ENCODE measurements at places on chromosomes 4 and X.

DNA sequence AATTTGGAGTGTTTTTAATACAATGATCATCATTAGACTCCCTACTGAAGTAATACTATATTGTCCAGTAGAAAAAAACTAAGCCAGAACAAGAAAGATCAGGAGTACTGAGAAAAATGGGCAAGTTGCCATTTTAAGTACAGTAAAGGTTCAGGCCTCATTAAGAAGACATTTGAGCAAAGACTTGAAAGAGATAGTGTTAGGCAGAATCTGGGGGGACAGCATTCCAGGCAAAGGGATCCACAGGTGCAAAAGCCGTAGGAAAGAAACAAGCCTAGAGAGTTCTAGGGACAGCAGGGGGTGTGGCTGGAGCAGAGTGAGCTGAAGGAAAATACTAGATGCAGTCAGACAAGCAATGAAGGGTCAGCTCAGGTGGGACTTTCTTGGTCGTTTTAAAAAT is 58.1 kb upstream of the INTU start:
- no peak for DNase-seq

DNA sequence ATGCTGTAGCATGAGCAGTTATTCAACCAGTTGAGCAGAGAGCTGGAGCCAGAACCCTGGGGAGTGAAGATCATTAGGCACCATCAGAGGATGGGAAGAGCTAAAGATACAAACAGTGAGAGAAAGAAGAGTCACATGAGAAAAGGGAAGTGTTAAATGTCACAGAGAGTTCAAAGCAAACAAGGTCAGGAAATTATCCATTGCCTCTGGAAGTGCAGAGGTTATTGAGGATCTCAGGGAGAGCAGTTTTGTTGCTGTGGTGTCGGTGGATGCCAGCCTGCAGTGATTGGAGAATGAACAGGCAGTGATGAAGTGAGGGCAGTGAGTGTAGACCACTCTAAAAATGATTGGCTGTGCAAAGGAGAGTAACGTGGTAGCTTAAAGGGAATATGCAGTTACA is 17.7 kb downstream of the SPARCL1 start:
- DNase-seq = no peak

GRCh38 chr4:67522851-67523671 is 22.2 kb downstream of the CENPC start:
- no peak for DNase-seq

- no peak for DNase-seq
Measured at GRCh38 chrX:124455966-124456365, 109.6 kb downstream of the SH2D1A start.

DNA sequence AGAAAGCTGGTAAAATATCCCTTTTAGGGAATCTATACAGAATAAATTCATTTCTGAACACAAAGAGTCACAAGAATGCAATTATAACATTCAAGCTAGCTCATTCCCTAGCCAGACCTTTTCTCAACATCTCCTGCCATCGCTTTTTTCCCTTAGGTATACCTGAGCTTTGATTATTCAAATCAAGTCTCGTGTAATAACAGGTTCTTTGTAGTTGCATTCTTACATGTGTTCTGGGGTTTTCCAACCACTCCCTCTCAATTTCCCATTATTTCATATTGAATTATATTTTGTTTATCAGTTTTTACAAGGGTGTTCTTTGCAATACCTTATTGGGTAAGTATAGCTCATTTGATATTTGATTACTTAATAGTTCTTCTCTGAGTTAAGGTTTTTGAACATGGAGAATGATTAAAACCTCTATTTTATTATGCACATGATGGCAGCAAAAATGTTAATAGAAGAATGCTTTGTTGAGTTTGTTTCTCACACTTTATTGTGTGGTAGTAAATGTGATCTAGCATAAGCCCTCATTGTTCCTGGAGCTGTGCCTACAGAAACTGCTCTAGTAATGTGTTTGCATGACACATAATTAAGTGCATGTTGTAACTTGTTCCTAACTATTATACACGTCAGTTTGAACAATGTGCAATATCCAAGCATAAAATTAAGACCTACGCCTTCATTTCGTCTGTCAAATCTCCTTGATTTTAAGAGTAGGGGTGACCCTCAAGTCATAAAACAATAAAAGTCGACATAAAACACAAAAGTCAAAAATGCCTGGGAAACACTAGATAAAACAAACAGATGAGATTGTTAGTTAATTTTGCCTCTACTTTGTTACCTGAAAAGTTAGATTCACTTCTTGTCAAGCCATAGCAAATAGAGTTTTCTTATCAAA is 124.0 kb upstream of the POF1B start:
- no peak for DNase-seq

DNA sequence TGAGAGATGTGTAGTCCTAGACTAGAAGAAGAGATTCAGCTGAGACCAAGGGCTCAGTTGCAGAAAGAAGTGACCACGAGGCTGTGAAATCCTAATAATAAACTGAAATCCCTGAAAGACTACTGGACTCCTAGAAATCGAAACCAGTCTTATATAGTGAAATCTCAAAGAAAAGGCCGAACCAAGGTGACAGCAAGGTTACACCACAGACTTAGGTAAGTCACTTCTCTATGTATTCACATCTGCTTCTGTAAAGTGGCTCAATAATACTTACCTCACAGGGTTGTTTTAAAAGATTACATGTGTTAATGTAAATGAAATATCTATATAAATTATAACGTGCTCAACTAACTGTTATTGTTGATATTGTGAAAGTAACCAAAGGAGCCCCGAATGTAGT is 60.3 kb downstream of the ARSJ start:
- DNase-seq = no peak

DNA sequence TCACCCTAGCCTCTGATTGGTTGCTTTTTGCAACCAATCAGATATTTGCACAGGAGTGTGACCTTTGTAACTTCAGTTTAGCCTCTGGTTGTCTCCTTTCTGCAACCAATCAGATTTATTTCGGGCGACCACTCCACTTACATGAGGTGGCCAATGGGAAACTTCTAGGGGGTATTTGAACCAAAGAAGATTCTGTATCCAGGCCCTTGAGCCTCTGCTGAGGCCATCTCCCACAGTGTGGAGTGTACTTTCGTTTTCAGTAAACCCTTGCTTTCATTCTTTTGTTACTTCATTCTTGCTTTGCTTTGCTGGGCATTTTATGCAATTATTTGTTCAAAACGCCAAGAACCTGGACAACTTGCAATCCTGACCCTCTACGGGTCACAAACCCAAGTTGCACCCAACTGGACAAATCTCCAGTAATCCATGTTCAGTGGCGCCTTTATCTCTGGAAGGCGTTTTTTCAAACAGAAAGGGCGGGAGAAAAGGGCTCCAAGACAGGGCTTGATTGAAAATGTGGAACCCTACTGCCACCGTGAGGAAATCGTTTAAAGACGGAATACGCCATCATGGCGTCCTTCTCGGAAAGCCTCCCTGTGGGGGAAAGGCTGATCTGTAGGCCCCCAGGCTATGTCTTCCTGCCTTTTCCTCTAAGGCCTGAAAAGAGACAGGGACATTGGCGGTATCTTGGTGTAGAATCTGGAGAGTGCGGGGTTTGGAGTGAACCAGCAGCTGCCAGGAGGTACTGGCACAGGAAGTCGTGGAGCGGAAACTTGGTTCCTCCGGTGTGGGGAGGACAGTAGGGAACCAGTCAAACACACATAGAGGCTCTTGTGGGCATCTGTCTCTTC is 184.6 kb downstream of the OR13H1 start:
- DNase-seq = peak; percentile 21

DNA sequence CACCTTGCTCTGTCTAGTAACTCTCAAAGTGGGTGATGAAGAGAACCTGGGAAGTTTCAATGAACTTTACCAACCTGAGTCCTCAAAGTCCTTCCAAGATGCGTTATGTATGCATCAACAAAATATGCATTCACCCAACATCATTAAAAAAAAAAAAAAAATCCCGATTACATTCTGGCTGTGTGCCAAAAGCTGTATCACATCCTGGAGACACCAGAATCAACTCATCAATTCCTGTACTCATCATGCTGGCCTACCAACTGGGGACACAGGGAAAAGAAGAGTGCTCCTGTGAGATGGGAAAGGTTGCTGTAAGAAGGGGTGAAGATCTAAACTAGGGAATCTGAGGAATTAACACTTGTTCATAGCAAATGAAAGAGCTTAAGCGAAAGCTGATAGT is 16.5 kb downstream of the UNC5C start:
- no peak for DNase-seq

DNA sequence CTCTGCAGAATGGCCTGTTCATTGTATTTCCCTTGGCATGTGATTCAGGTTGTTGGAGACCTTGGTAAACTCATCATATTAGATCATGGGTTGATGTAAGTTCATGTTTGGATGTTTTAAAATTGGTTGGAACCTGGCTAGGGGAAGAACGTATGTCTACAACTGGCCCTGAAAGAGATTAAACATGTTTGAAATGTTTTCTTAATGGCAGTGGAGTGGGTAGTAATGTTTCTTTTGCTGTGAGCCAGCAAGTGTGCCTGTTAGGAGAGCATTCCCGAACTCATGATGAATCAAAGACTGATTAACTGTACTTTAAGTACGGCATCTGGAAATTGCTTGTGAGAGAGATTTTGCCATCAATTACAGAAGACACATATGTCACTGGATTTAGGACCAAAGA is 44.5 kb upstream of the SLC4A4 start:
- no peak for DNase-seq

- no peak for DNase-seq
Measured at GRCh38 chrX:44643723-44644122, 101.1 kb upstream of the FUNDC1 start.

- DNase-seq = no peak
Measured at GRCh38 chr4:166366012-166366411, 493.0 kb downstream of the TLL1 start.

DNA sequence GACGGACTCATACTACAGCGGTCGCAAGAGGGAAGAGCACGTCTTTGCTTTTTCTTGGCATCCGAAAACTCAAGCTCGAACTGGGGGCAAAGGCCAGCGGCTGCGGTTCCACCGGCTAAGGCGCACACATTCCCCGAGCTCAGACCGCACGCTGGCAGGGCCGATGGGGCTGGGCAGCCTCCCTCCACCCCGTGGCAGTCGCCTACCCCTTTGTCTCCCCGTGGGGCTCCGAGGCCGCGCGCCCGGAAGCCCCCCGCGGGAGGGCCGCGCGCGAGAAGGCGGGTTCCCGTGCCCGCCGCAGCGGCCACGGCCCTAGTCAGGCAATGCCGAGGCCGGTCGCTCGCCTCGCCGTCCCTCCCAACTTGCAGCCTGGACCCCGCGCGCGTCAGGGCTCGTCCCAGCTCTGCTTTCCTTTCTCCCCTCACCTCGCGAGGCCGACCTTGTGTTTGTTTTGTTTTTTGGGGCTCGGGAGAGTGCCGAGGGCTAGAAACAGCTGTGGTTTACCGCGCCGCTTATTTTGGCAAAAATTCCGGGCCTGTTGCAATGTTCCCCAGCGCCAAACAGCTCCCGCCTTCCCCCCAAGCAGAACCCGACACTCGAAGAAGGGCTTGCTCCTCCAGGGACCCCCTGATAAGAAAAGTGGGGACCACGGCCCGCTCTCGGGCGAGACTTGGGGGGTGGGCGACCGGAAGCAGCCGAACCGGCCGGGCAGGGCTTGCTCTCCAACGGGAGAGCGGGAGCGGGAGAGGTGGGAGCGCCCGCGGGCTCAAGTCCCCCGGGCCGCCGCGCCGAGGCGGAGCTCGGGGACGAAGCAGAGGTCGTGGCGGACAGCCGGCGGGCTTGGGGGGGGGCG is 561 bp upstream of the N4BP2 start:
- DNase-seq = no peak

GRCh38 chr4:144750348-144750747 is 104.4 kb downstream of the HHIP start:
- DNase-seq = no peak

Measured in ascending aorta (tissue), 2 donors.